ENCODE measurements at places on chromosomes 13 and 19.

DNA sequence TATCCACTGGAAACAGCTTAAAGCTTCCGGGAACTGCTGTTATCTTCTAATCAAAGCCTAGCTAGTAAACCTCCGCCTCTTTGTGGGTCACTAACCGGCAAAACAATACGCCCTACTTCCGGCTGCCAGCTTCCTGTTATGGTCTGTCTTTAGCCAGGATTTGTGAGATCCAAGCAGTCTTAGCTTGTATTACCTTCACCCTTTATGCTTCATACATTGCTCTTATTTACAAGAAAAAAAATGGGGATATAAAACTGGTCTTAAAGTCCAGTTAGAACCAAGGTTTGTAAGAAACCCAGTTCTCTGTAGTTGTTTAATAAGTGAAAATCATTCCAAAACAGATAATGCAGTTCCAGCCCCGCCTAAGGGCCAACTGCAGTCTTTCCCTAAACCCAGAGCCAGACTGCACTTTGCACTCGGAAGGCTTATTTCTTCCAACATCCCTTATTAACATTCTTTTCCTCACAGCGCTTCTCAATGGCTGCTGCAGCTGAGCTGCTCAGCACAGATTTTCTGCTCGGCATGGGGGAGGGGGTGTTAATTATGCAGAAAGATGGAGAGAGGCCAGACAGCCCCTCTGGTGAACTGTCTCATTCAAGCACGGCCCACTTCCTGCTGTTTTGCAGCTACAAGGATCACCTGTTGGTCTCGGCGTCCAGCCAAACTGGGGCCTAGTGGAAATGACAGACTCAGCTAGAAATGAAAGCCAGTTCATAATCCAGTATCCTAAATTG is 368.4 kb downstream of the KLF12 start:
- DNase-seq, result peak; percentile 76

DNA sequence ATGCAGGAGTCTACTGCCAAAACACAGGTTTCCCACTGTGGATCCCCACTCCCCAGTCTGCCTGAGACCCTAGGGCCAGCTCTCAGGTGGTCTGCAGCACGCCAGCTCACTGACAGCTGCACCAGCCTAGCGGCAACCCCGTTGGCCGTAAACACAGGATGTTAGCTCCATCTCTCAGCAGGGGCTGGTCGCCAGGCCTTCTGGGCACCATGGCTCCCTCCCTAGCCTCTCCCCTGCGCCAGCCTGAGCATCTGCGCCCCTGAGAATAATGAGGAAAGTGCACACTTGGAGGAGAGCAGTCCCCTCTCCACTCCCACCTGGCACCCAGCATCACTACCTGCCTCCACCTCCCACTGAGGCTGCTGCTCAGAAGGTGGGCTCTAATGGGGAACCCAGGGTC is 20.8 kb upstream of the EPHX3 start:
- no peak for DNase-seq

DNA sequence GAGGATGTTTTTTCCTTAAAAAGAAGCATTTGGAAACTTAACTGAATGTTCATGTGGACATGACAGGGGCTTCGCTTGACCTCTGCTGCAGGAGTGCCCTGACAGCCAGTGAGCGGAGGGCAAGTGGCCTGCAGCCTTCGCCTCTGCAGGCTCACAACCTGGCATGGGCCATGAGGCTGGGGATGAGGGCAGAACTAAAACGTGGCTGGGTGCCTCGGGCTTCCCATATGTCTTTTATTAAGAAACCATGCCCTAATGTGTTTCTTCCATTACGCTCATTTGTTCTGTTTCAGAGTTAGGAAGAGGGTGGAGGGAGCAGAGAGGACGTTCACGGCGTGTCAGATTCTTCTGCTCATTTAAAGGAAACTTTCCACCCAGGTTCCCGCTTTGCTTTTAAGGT is 2.9 kb downstream of the ARHGEF7 start:
- no peak for DNase-seq

DNA sequence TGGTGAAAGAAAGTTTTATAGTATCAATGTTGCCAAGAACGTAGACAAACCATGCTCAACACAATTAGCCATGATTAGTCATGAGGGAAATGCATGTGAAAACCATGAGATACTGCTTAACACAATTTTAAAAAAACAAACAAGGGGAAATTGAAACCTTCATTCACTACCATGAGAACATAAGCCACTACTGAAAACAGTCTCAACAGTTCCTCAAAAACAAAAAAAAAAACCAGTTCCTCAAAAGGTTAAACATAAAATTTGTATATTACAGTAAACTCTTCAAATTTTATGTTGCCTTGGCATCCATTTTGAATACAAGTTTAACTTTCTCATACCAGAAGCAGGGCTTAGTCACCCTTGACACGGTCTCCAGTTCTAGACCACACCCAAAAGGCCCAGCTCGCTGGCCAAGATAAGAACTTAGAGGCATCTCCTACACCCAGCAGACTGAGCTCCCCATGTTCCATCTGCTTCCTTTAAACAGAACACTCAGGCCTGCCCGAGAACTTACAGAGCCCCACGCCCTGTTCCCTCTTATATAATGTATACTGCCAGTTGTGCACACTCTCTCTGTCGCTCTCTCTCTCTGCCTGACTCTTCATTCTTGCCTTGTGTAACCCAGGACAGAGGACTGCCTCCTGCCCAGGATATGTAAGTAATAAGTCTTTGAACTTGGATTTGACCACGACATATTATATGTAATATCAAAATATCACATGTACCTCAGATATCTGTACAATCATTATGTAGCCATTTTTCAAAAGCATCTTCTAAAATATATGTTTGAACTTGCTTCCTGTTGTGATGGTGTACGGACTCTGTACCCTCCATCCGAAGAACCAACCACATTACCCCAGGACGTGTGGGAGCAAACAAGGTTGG is 67.4 kb downstream of the STK24 start:
- no peak for DNase-seq

DNA sequence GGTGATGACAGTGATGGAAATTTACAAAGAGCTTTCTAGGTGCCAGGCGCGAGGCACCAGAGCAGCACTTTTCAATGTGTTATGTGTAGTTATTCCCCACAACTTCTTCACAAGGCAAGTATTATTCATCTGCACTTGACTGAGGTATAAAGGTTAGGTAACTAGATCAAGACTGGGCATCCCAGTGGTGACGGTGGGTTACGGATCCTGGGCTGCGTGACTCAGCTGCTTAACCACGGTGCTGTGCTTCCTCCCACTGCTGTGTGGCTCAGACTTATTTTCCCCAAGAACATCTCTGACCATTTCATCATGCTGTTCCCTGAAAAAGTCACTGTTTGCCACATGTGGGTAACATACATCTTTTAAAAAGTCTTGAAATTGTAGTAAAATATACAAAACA is 19.3 kb downstream of the EDDM13 start:
- DNase-seq, result no peak

- peak; percentile 55 for DNase-seq
These were observed 15.7 kb downstream of the TYK2 start for GRCh38 chr19:10364644-10365043.

DNA sequence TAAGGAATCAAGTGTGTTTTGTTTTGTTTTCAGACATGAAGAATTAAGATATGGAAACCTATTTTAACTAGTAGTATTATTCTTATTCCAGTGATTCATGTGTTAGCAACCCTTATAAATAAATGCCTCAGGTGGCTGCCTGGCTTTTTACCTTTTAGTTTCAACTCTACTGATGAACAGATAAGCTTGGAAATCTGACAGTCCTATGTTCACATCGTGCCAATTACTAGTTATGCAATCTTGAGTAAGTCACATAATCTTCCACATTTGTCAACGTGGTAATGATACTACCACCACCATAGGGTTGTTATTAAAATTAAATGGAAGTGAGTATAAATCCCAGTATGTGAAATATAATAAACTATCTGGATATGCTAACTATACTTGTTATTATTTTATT is 64.3 kb downstream of the TBC1D4 start:
- no peak for DNase-seq

GRCh38 chr19:14558370-14559066 is 13.3 kb downstream of the NDUFB7 start:
- DNase-seq, result no peak

GRCh38 chr19:46357846-46358583 is 11.1 kb downstream of the PPP5C start:
- no peak for DNase-seq

- DNase-seq, result no peak
These were observed 1228.1 kb downstream of the SLITRK1 start for GRCh38 chr13:82654143-82654542.

DNA sequence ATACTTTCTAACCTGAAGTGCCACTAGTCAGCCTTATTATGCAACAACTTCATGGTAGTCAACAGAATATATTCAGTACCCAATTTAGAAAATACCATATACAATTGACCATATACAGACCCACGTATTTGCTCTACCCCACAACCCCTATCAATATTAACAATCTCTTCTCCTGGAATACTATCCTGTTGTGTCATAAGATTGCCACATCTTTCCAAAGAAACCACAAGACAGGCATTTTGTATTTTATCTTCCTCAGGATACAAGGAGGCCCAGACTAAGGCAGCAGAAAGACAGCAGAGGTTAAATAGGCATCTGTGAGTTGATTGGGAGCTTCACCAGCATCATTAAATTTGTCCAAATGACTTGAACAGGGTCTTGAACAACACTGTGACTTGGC is 4.5 kb downstream of the SPART start:
- no peak for DNase-seq

DNA sequence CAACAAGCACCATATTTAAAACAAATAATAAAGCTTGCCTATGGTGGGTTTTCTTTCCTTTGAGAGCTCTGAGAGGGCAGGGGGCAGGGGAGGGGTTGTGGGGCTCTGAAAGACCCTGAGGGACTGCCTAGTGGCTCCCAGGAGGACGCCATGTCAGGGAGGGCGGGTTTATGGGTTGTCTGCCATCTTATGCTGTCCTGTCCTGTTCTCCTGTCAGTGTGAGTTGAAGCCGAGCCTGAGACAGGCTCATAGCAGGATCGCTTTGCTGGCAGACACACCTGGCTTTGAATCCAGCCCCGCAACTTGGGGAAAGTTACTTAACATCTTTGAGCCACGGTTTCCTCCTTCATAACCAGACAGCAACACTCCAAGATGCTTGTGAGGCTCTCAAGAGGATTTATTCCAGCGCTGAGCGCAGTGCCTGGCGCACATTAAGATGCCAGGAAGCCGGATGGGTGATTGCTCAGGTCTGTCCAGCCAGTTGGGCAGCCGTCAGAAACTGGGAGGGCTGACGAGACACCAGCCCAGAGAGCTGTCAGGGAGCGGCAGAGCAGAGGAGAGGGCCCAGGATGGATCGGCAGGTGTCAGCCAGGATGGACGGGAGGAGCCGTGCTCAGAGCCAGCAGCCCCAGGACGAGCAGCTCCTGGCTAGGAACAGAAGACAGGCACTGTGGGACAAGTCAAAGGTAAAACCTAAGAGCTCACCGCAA is 36.8 kb upstream of the C1QTNF9 start:
- no peak for DNase-seq

- DNase-seq, result no peak
These were observed 25.3 kb upstream of the OR10H2 start for GRCh38 chr19:15702534-15702930.

DNA sequence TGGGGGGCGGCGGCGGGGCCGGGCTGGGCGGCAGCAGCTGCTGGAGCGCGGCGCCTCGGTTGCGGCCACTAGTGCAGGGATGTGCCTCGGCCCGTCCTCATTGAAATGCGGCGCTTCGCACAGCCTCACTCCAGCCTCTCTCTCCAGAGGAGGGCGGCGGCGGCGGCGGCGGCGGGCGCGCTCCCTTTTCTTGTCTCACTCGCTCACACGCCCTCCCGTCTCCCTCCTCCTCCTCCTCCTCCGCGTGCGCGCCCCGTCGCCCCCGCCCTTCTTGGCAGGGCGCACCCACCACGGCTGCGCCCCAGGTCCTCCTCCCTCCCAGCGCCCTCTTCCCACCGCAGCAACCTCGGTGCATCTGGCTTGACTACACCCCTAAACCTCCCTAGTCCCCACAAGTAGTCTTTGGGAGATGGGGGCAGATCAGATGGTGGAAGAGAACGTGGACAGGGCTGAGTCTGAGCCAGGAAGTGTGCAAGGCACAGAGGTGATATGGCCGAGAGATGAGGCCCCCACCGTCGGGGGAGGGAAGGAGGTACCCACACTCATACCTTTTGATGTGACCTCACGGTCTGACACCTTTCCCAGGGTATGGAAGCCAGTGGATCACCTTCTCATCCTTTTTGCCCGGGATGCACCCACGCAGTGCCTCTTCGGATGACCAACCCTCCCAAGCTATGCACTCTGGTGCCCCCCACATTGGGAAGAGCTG is at the start of gene DCLK1:
Gene DCLK1 (minus strand): TSS at position 161 of the 709 bp plus-strand sequence.
- DNase-seq, result peak; percentile 29

DNA sequence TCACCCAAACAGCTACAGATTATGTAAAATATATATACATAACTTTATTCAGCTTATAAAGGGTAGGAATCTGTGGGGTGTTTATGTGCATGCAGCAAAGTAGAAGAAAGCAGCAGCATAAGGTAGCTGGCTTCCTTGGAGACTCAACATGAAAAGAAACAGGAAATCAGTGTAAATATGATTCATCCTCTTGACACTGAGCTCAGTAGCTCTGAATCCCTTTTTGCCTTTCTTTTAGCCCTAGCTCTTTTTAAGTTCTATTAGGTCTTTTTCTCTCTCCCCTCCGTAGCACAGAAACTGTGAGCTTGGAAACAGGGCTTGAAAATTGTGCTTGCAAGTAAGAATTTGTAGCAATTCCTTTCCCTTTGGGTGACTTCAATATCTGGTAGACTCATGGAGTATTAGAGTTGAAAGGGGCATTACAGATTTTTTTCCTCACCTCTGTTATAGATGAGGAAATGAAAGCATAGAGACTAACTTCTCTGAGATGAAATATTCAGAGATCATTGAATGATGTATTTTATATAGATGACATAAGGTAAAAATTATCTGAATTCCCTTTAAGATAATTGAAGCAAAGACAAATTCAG is 314.4 kb downstream of the PCDH9 start:
- no peak for DNase-seq

DNA sequence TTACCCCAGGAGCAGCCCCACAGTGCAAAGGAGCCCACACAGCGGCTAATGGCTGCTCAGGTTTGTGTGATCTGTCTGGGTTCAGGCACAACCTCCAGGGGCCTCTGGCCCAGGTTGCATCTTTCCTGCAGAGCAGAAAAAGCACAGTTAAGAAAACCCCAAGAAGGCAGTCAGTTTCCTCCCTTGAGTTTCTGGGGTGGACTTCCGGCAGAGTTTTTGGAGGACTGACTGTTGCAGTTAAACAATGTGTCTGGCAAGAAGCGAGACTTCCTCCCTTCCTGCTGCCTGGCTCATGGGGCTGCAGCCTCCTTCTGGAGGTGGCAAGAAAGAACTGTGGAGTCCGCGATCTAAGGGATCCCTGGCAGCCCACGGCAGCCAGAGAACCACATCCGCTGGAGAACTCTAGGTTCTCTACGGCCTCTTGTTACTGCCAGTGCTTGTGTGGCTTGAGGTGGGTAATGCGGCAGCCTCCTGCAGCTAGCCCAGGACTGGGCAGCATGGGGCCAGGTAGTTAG is 114.4 kb downstream of the ZDHHC20 start:
- DNase-seq, result no peak

DNA sequence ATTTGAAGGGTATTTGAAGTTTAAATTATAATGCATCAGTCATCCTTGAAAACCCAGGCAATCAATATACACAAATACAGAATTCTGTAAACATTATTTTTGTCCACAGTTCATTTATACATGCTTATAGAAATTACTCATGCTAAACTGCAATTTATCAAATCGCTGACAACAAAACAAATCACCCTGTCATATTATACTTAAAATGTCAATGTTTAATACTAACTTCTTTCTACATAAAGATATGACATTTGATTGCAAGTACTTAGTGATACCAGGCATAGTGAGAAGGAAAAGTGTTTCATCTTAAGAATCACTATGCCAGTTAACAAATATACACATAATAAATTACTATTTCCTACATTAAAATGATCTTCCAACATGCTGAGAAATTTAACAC is 232.0 kb downstream of the PCDH20 start:
- no peak for DNase-seq

- DNase-seq, result no peak
These were observed 99.8 kb downstream of the ITGBL1 start for GRCh38 chr13:101552286-101552685.

All from midbrain (tissue), 1 donor.